Activated CD8-positive, alpha-beta memory T cell treated with anti-CD3 and anti-CD28 coated beads for 4 hours (primary cell): ENCODE measurements at places on chromosomes 7 and 10.

DNA sequence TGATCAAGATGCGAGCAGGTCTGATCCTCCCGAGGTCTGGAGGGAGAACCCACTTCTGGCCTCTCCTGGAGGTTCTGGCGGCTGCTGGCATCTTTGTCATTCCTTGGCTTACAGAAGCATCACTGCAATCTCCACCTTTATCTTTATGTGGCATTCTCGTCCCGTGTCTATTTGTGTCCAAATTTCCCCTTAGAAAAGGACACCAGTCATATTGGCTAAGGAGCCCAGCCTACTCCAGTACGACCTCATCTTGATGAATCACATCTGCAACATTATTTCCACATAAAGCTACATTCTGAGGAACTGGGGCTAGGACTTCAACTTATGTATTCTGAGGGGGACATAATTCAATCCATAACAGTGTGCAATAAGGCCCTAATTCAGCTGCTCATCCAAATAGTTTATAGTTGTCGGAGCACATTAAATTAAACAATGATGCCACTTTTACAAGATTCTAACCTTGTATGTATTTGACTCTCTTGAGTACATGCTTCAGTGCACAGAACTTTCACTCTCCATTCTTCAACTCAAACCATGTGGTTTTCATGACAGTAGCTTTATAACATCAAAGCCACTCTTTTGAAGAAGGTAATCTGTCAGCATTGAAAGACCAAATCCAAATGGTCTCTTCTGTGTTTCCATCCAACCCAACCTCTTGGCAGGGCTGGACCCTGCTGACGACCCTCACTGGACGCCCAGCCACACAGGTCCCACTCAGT, 86.2 kb upstream of the DDC start:
- no peak for DNase-seq

- DNase-seq, result no peak
Observed at GRCh38 chr7:28349637-28350036, 62.7 kb upstream of the CREB5 start.

DNA sequence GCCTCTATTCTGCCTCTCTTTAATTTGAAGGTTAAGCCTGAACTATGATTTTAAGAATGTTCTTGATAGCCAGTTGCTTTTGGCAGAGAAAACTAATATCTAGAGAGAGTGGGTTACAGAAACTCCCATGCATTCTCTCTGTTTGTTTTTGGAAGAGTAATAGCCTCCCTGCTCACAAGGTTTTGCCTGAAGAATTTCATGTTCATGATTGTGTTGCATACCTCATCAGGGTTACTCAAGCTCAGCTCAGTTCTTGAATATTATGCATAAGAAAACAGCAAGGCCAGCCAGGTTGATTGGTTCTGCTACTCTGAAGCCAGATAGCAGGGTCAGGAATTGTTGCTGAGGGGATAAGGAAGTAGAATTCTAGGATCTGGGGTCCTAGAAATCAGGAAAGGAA, 137.4 kb downstream of the MDFIC start:
- no peak for DNase-seq

- no peak for DNase-seq
Observed at GRCh38 chr7:108415821-108416536, 40.3 kb downstream of the NRCAM start.

DNA sequence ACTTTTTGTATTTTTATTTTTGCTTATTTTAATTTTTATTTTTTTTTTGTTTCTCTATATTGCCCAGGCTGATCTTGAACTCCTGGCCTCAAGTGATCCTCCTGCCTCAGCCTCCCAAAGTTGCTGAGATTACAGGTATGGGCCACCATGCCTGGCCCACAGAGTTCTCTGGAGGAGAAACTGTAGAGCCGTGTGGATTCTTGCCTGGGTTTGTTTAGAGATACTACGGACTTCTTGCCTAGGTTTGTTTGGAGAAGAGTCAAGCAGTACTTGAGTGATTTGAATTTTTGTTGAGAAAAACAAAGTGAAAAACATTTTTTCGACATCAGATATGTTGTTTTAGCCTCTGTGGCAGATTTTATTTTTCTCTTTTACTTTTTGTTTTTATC, 99.0 kb downstream of the CAMK1D start:
- DNase-seq, result no peak

DNA sequence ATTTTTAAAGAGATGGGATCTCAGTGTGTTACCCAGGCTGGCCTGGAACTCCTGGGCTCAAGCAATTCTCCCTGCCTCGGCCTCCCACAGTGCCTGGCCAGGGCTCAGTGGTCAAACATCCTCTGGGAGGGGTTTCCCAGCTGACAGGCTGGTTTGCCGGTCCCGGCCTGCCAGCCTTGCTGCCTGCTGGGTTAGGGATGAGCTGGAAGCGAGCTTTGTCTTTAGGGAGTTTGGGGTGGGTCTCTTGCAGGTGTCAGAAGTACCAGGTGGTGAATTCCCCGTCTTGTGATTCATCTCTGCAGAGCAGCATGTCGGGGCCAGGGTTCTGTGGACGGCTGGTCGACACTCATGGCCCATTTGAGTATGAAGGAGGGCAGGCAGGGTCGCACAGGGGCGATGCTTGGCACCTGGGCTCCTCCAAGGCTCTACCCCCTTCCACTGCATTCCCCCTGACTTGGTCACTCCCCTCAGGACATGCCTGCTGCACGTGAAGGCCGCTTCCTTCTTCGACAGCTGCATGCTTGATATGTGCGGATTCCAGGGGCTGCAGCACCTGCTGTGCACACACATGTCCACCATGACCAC, 30.3 kb downstream of the ZAN start:
- DNase-seq, result no peak

DNA sequence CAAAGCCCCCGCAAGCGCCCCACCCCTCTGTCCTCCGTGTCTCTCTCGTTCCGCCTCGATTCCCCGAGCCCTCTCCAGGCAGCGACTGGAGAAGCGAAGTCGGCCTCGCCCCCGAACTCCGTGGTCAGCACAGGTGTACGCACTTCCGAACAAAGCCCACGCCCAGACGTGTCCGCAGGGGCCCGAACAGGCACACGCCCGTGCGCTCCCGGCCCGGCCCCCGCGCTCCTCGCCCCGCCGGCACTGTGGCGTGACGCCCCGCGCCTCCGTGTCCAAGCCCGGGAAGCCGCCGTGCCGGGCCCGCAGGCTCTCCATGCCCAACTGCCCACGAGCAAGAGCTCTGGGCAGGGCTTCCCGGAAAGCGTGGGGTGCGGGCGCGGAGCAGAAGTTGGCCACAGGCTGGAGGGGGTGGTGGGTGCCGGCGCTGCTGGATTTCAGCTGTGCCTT, 662 bp downstream of the NRCAM start:
- DNase-seq, result no peak

- no peak for DNase-seq
Observed at GRCh38 chr10:43181146-43181545, 42.9 kb downstream of the CSGALNACT2 start.

- DNase-seq, result no peak
Observed at GRCh38 chr10:129541200-129541599, 74.2 kb downstream of the MGMT start.

DNA sequence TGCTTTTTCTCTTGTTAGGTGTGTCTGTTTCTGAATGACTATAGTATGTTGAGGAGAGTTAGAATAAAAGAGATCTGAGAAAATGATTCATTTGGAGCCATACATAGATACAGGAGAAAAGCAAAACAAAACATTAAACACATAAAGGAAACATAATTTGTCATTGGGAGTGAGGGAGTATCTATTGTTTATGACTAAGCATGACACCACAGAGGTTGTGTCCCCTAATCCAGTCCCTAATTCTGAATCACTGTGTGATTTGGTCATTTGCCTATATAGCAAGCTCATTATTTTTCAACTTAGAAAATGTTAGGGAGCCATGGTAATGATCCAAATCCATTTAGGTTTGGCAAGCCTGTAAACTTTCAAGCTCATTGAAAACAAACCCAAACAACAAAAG, 132.3 kb upstream of the BMPER start:
- no peak for DNase-seq

DNA sequence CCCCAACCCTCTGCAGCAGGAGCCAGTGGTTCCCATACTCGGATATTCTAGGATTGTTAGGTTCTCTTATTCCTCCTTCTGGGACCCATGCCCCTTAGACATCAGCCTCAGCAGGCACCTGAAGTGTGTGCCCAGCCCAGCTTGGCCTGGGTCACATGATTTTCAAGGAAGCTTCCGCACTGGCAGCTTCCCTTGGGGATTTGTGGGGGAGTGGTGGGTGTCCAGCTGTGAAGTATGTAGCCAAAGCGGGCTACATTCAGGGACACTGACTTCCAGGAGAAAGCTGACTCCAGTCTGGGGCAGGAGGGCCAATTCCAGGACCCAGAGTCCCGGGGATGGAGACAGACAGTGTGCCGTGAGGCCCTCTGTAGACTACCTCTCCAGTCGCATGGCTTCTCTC, 1.3 kb downstream of the LDB1 start:
- DNase-seq, result no peak

DNA sequence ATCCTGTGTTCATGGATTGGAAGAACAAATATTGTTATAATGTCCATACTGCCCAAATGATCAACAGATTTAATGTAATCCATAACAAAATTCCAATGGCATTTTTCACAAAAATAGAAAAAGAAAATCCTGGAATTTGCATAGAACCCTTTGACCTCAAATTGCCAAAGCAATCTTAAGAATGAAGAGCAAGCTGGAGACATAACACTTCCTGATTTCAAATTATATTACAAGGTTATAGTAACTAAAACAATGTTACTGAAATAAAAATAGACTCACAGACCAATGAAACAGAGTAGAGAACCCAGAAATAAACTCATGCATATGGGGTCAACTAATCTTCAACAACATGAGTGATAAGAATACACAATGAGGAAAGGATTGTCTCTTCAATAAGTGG, 302.5 kb downstream of the PHTF2 start:
- DNase-seq, result no peak

- DNase-seq, result no peak
Observed at GRCh38 chr7:148319316-148319808, 271.2 kb upstream of the C7orf33 start.

DNA sequence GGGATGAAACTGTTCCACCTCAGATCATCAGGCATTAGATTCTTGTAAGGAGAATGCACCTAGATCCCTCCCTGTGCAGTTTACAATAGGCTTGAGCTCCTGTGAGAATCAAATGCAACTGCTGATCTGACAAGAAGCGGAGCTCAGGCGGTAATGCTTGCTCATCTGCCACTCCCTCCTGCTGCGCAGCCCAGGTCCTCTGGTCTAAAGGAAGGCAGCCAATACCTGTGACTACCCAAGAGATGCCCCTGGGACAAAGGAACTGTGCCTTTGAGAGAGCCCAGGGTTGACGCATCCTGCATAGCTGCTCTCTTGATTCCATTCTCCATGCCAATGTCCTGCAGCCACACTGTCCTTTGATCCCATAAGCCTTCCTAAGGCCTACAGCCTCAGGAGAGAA, 73.1 kb downstream of the ADCYAP1R1 start:
- no peak for DNase-seq

- DNase-seq, result no peak
Observed at GRCh38 chr7:147646568-147646967, 944.0 kb upstream of the C7orf33 start.

- no peak for DNase-seq
Observed at GRCh38 chr7:142961973-142962926, at the start of gene KEL. Gene KEL (minus strand): TSS chr7:142962363. CDS start chr7:142962206, 157 bp downstream.

DNA sequence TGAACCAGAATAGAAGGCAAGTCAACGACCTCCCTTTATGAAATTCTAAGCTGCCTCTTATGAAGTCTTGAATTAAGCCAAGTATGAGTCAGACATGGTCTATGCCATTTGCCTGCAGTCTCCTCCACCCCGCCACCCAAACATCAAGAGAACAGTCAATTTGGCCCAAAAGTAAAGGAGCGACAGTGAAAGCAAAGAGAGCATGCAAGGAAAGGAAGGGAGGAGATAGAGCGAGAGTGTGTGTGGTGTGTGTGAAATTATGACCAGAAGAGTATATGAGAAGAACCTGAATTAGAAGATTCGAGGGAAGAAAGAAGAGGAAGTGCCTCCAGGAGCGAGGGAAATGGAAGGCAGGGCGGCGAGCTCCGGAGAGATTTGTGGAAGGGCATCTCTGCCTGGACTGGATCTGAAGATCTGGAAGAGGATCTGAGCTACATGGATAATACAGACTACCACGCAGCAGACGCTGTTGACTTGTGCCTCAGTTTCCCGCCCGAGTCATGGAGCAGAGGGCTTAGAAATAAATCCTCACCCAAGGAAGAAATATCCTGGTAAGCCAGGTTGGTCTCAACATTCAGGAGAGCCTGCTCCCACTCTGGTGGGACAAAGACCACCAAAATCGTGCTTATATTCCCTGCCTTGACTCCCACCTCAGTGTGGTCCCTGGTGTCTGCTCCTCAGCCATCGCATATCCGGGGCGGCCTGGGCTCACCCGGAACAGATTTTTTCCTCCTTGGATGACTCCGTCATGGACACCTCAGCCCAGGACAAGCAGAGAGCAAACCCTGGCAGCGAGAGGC, 459 bp downstream of the ZDHHC6 start:
- DNase-seq, result no peak
